ENCODE measurements at places on chromosomes 3 and 15.

- no peak overlapping the region for H3K4me3 ChIP-seq
- H3K4me1 ChIP-seq = no peaks in the 10 kb centered on the region
- no peak overlapping the region for H3K27ac ChIP-seq
Observed at GRCh38 chr15:87671289-87671688, 585.2 kb downstream of the NTRK3 start.

GRCh38 chr15:58459045-58459444, 27.3 kb downstream of the LIPC start:
- H3K4me1 ChIP-seq = peaks cover 54% of the 10 kb centered on the region
- no peak for DNase-seq
- H3K27me3 ChIP-seq = no peaks in the 10 kb centered on the region
- no peak overlapping the region for H3K27ac ChIP-seq
- H3K36me3 ChIP-seq = no peaks in the 10 kb centered on the region
- no peak overlapping the region for H3K4me3 ChIP-seq

GRCh38 chr15:79452244-79453051, 20.3 kb downstream of the MINAR1 start:
- no peaks in the 10 kb centered on the region for H3K27me3 ChIP-seq
- H3K4me3 ChIP-seq = no peak overlapping the region
- DNase-seq = no peak
- H3K36me3 ChIP-seq = no peaks in the 10 kb centered on the region
- no peak overlapping the region for H3K27ac ChIP-seq

DNA sequence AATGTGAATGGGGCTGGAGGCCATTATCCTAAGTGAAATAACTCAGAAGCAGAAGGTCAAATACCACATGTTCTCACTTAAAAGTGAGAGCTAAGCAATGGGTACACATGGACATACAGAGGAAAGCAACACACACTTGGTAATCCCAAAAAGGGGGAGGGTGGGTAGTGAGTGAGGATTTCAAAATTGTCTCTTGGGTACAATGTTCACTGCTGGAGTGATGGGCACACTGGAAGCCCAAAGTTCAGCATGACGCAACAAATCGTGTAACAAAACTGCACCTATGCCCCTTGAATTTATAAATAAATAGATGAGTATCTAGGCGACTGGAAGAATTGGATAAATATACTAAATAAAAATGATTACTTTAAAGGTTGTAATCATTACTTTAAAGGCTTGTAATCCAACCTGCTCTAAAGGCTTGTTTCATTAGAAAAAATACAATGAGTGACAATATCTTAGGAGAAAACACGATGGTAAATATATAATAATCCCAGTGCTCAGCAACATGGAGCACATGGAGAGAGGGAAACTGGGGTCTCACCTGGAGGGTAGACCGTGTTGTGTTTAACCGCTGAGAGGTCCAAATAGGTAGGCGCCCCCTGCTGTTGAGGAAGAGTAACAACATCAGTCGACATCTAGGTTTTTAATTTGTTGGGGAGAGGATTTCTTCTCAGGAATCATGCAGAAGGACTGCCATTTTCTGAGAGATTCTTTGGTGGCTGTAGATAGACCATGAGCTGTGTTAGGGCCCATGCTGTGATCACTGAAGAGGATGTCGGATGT, 78.5 kb upstream of the ROBO1 start:
- H3K27ac ChIP-seq = no peak overlapping the region
- no peak for DNase-seq
- H3K4me1 ChIP-seq = 0 out of 2 replicates have a peak, but pooled peaks cover 3% of the 10 kb centered on the region
- H3K4me3 ChIP-seq = no peak overlapping the region
- no peaks in the 10 kb centered on the region for H3K27me3 ChIP-seq

- no peak for DNase-seq
Observed at GRCh38 chr15:41443275-41443674, 26.4 kb downstream of the RTF1 start.

- no peaks in the 10 kb centered on the region for H3K36me3 ChIP-seq
- H3K27me3 ChIP-seq = no peaks in the 10 kb centered on the region
- no peak overlapping the region for H3K4me3 ChIP-seq
- H3K27ac ChIP-seq = no peak overlapping the region
- DNase-seq = no peak
Observed at GRCh38 chr15:90531147-90531546, 1.4 kb downstream of the CRTC3 start.

GRCh38 chr15:56211960-56212550, 31.6 kb downstream of the RFX7 start:
- H3K4me1 ChIP-seq = peaks cover 12% of the 10 kb centered on the region
- 0 out of 2 replicates have a peak, but pooled peaks cover 7% of the 10 kb centered on the region for H3K27me3 ChIP-seq
- H3K36me3 ChIP-seq = no peaks in the 10 kb centered on the region
- no peak overlapping the region for H3K4me3 ChIP-seq

GRCh38 chr3:111831840-111832239, 27.2 kb upstream of the PHLDB2 start:
- H3K4me1 ChIP-seq = no peaks in the 10 kb centered on the region
- no peak overlapping the region for H3K4me3 ChIP-seq
- DNase-seq = no peak

- H3K27me3 ChIP-seq = no peaks in the 10 kb centered on the region
- DNase-seq = peak; percentile 71
- 0 out of 2 replicates have a peak, but pooled peaks cover 7% of the 10 kb centered on the region for H3K4me1 ChIP-seq
Observed at GRCh38 chr3:24237971-24238706, 256.5 kb downstream of the THRB start.

DNA sequence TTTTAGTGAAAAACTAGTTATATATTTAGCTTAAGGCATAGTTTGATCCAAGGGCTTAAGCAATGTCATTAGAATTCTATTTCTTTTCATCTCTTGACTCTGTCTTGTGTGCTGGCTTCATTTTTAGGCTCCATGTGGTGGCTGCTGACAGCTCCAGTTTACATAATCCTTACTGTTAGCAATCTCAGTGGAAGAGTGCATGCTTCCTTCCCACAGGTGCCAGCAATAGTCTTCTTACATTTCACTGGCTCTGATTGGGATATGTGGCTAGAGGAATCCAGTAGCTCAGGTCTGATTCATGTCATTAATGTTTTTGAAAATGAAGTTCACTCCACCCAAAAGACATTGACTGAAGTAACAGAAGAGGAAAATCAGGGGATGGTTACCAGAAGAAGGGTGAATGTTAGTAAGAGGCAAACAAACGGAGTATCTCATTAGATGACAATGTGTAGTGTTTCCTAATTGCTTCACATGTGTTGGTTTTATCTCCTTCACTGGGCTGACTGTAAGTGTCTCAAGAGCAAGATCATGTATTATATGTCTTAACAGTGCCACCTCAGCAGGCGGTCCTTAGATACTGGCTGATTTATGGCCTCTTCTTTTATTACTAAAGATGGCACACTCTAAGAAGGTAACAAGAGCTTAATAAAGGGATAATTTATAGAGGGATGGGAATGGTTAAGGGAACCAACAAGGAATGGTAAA, 25.6 kb upstream of the TCF12 start:
- H3K36me3 ChIP-seq = no peaks in the 10 kb centered on the region
- peaks cover 5% of the 10 kb centered on the region for H3K4me1 ChIP-seq
- H3K27me3 ChIP-seq = no peaks in the 10 kb centered on the region
- no peak overlapping the region for H3K27ac ChIP-seq
- H3K4me3 ChIP-seq = no peak overlapping the region

DNA sequence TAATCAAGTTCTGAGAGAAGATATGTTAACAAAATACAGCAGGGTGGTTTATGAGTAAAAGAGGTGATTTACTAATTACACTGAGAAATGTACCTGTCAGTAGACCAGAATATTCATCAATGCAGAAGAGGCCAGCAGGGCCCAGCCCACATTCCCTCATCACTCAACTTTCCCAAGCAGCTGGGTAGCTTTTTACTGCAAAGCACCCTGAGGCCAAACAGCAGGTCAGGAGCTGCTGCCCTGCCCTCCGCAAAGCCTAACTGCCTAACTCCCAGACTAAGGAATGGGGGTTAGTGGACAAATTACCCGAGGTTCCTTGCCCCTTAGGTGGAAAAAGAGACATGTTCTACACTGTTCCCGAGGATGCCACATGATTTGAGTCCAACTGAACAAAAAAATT, 108.2 kb downstream of the TBL1XR1 start:
- DNase-seq = no peak
- H3K27ac ChIP-seq = no peak overlapping the region
- H3K4me1 ChIP-seq = peaks cover 38% of the 10 kb centered on the region
- H3K27me3 ChIP-seq = no peaks in the 10 kb centered on the region
- H3K4me3 ChIP-seq = no peak overlapping the region
- H3K36me3 ChIP-seq = peaks cover 8% of the 10 kb centered on the region

DNA sequence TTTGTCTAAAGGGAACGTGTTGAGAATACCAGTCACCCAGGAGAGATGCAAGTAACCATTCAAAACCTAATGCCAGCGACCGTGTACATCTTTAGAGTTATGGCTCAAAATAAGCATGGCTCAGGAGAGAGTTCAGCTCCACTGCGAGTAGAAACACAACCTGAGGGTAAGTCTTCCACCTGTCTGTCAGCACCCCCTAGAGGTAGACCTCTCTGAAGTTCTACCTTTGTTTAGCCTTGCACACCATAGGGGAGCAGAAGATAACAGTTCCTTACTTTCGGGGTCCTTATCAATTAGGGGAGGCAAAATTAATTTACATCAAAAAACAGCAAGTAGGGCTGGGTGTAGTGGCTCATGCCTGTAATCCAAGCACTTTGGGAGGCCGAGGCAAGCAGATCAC, 124.4 kb downstream of the HCN4 start:
- no peaks in the 10 kb centered on the region for H3K36me3 ChIP-seq
- H3K4me3 ChIP-seq = no peak overlapping the region
- peak; percentile 46 for DNase-seq
- no peak overlapping the region for H3K27ac ChIP-seq

DNA sequence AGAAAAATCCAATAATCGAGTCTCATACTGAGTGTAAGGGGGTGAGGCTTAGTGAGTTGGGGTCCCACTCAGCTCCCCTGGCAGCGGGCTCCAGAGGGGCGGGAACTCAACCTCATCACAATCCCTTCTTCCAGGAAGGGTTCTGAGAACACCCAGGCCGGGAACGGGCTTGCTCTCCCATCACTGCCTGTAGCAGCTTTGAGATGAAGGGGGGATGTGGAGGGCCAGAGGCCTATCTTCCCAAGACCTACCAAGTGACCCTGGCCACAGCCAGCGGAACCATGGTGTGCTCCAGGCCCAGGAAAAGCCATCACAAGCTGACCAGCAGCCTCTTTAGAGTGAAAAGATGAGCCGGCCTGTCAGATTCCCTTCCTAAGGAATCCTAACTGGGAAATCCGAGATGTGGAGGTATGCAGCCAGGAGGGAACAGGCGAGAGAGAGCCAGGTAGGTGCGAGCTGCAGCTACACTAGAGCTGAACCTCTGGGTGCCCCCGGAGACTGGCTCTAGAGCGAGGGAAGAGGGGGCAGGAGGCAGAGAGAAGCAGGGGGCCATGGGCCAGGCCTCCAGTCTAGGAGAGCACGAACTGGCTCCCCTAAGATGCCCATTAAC, 18.5 kb downstream of the GRAMD2A start:
- no peak for DNase-seq
- no peak overlapping the region for H3K27ac ChIP-seq
- H3K27me3 ChIP-seq = no peaks in the 10 kb centered on the region
- H3K4me3 ChIP-seq = no peak overlapping the region

- H3K4me1 ChIP-seq = no peaks in the 10 kb centered on the region
- no peak overlapping the region for H3K4me3 ChIP-seq
- DNase-seq = no peak
- no peaks in the 10 kb centered on the region for H3K36me3 ChIP-seq
- no peak overlapping the region for H3K27ac ChIP-seq
Observed at GRCh38 chr15:64807051-64807749, 18.2 kb downstream of the PIF1 start.

DNA sequence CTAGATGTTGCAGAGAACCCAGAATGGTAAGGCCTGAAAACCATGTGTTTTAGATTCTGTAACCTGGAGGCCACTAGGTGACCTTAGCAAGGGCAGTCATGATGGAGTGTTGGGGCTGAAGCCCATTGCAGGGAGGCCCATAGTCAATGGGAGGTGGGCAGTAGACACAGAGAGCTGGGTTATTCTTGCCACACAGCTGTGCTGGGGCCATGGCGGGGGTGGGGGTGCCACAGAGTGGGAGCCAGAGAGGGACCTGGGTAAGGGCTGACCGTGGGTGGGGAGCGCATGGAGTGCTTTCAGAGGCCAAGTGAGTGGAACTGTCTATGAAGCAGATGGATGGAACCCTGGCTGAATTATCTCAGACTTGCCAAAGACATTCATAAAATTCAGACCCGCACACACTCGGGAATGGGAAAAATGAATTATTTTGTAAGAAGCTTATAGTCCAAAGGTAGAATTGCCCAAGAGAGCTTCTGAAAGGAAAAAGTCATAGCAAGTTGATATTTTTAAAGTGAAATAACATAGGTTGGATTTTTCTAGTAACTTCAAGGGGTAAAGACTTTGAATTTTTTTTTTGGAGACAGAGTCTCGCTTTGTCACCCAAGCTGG, 53.9 kb downstream of the SMAD3 start:
- H3K27ac ChIP-seq = no peak overlapping the region
- H3K4me3 ChIP-seq = no peak overlapping the region
- DNase-seq = no peak
- H3K4me1 ChIP-seq = peaks cover 20% of the 10 kb centered on the region

GRCh38 chr15:85756411-85757072, 38.2 kb downstream of the KLHL25 start:
- no peak overlapping the region for H3K27ac ChIP-seq
- no peaks in the 10 kb centered on the region for H3K4me1 ChIP-seq
- DNase-seq = no peak

DNA sequence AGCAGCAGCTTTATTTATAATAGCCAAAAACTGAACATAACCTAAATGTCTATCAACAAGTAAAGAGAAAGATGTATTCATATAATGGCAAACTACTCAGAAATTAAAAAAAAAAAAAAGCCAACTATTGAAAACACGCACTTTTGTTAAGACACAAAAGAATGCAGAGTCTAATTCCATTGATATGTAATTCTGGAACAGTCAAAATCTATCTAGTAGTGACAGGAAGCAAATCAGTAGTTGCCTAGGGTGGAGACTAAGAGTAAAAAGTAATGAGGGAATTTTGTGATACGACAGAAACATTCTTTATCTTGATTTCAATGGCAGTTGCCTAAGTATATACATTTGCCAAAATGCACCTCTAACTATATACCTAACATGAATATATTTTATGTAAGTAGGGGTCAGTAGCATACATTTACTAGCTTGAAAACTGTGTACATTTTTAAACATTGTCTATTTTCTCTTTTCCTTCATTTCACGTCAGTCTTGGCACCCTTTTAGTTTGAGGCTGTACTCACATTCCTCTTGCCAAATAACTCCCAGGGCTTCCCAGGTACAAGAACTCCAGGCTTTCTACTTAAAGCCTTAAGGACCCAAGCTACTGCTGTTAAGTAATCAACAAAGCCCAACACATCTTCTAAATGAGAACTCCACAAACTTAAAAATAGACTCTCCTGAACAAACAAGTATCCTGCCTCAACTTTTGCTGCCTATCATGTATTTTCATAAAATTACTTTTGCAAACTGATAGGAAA, 54.7 kb downstream of the ADAM10 start:
- no peak overlapping the region for H3K27ac ChIP-seq
- H3K36me3 ChIP-seq = 0 out of 2 replicates have a peak, but pooled peaks cover 4% of the 10 kb centered on the region
- peaks cover 11% of the 10 kb centered on the region for H3K4me1 ChIP-seq
- no peak overlapping the region for H3K4me3 ChIP-seq

- H3K4me1 ChIP-seq = no peaks in the 10 kb centered on the region
- no peak overlapping the region for H3K27ac ChIP-seq
- peaks cover 28% of the 10 kb centered on the region for H3K36me3 ChIP-seq
- DNase-seq = no peak
- H3K4me3 ChIP-seq = no peak overlapping the region
Observed at GRCh38 chr15:22866079-22866478, 27.6 kb downstream of the NIPA2 start.

GRCh38 chr3:111072031-111072921, 660 bp downstream of the NECTIN3 start:
- H3K4me1 ChIP-seq = no peaks in the 10 kb centered on the region
- DNase-seq = peak; percentile 37
- H3K27ac ChIP-seq = peak overlapping the region; percentile 29
- H3K27me3 ChIP-seq = no peaks in the 10 kb centered on the region

- no peak for DNase-seq
- no peak overlapping the region for H3K27ac ChIP-seq
- H3K4me3 ChIP-seq = peak overlapping the region; percentile 75
Observed at GRCh38 chr3:187737368-187738070, 7.7 kb downstream of the BCL6 start.

All from MM.1S (cell line).